ENCODE measurements at places on chromosomes 3 and 15.
A peak's percentile ranks its signal among the peaks of the same experiment; 100 is the strongest.

DNA sequence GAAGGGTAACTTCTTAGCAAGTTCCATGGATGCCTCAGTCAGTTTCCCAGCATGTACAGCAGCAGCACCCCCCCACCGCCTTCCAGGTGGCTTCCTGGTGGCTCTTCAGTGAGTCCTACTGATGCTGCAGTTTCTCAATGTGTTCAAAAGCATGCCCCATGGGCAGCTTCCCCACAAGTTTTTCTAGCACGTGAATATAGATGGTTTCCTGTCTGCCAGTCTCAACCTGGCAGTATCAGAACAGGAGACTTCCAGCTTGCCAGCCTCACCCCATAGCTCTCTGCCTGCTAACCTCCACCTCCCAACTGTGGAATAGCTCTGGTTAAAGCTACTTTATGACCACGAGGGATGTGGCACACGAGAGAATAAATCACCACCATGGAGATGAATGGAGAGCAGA, 188.3 kb upstream of the SLCO3A1 start:
- no peak for DNase-seq

DNA sequence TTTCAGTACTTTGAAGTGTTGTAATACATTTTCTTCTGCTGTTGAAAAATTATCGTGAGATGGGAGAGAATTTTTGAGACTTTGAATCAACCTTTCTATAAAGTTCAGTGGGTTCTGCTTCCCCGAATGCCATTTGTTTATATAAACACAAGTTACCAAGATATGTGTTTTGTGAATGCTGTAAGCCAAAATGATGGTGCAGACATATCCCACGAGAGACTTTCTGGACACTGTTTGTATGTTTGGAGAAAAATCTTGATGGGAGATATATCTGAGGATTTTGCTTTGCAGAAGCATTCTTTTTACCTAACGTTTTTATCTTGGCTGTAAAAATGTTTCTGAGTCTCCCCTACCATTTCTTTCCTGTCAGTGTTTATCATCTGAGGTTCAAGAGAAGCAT, 526.6 kb upstream of the ZNF717 start:
- no peak for DNase-seq

- DNase-seq, result no peak
Observed at GRCh38 chr15:69880571-69881301, 217.0 kb downstream of the TLE3 start.

- no peak for DNase-seq
Observed at GRCh38 chr3:123696808-123697207, 112.0 kb upstream of the HACD2 start.

DNA sequence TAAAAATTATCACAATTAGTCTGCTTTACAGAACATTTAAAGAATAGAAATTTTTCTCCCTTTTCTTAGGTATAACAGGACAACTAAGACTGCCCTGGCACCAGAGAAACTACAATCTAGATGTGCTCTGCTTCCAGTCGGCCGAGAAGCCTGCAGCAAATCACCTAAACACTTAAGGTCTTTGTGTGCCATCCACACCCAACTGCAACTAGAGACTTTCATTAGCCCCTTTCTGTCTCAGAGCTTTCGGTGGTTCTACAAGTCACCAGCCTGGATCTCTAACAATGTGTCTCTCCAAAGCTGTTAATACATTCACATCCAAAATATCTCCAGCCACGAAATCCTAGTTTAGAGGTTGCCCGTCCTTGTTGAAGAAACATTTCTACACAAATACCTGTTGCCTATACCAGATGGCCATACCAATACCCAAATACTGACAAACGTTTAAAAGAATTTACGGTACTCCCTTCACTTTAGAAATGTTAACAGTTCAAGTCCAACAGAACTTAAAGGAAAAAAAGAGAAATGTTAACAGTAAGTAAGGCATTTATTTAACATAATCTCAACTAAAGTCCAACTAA, 6.7 kb downstream of the PRC1 start:
- peak; percentile 19 for DNase-seq

DNA sequence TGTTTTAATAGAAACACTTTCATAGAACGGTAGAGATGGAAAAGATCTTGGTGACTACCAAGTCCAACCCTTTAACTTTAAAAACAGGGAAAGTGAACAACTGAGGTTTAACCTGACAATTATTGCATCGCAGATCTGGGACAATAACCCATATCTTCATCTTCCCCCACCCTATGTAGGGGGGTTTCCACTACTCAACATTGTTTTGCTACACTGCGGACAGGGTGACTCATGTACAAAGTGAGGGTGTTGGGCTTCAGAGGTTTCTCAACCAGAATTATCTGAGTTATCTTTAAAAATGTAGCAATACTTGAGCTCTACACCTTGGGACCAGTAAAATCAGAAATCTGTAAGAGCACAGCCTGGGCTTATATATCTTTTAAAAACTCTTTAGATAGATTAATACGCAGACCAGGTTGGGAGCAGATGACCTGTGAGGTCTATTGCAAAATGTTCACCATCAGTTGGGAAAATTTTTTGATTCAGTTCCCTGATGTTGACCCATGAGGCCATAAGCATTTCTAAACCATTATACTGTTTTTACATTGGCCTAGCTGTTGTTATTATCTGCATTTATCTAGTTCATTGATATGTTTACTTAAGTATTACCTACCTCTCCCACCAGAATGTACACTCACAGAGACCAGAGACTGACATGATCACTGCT, 103.6 kb upstream of the ICE2 start:
- DNase-seq, result no peak

- DNase-seq, result peak; percentile 54
Observed at GRCh38 chr3:127970966-127971592, 56.0 kb downstream of the KBTBD12 start.

- no peak for DNase-seq
Observed at GRCh38 chr15:45203182-45203581, 15.4 kb upstream of the SHF start.

DNA sequence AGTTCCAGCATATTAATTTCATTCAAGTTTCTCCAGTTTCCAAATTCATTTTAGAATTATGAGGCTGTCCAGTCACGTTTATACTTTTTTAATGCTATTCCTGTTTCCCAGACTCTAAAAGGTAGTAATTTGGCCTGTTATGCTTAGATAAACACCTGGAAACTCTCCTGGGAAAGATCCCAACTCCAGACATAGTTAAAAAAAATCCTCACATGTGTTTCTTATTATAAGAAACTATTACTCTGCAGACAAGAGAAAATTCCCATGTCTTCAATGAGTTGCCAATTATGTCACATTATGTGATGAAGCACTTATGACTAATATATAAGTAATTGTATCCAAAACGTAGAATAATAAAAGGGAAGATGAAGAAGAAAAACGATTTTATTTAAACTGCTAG, 137.1 kb upstream of the TMC3 start:
- DNase-seq, result no peak

DNA sequence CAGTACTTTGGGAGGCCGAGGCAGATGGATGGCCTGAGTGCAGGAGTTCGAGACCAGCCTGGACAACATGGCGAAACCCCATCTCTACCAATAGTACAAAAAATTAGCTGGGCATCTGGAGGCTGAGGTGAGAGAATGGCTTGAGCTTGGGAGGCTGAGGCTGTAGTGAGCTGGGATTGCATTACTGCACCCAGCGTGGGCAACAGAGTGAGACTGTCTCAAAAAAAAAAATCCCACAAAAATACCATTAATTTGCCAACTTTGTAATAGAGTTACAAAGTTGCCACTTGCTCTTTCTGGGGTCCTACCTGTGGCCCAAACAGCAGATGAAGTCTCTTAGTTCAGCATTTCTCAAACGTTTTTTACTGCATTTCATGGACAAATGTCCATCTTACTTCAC, 6.0 kb upstream of the TFRC start:
- DNase-seq, result no peak

- DNase-seq, result no peak
Observed at GRCh38 chr15:60473135-60473534, 5.8 kb downstream of the ICE2 start.

GRCh38 chr15:82597815-82598214, 49.3 kb downstream of the CPEB1 start:
- DNase-seq, result no peak

GRCh38 chr15:58793862-58794261, 22.8 kb downstream of the MINDY2 start:
- no peak for DNase-seq

GRCh38 chr3:177186306-177186705, 11.0 kb downstream of the TBL1XR1 start:
- DNase-seq, result no peak

DNA sequence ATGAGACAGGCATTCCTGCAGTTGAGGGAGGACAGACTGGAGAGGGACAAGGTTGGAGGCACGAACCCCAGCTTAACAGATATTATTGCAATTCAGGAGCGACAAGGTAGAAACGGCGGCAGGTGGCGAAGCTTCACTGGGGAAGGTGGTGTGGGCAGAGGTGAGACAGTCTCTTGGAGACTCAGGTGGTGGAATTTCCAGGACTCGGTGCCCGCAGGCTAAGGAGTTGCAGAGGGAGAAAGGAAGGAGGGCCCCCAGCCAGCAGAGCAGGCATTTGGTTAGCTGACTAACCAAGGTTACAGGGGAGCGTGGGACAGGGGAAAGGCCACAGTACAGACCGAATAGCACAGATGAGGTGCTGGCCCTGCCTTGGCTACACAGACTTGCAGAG, 3.0 kb downstream of the FAM174B start:
- DNase-seq, result no peak

GRCh38 chr15:90099868-90100831, 2.1 kb downstream of the IDH2 start:
- DNase-seq, result no peak

DNA sequence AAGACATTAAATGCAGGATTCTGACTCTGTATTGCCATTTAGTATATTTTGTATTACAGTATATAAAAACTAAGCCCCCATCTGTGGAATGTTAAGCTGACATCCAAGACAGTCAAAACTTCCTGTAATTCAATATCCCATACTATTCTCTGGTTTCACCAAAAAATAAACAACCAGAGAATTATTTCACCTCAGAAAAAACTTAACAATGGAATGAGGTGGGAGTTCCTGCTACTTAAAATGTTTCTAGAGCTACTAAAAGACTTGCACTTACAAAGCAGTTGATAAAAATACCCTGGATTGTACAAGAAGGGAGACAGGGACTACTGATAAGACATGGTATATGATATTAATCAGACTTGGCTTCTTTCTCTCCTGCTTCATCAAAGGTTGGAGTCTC, 8.3 kb downstream of the ARL13B start:
- no peak for DNase-seq

DNA sequence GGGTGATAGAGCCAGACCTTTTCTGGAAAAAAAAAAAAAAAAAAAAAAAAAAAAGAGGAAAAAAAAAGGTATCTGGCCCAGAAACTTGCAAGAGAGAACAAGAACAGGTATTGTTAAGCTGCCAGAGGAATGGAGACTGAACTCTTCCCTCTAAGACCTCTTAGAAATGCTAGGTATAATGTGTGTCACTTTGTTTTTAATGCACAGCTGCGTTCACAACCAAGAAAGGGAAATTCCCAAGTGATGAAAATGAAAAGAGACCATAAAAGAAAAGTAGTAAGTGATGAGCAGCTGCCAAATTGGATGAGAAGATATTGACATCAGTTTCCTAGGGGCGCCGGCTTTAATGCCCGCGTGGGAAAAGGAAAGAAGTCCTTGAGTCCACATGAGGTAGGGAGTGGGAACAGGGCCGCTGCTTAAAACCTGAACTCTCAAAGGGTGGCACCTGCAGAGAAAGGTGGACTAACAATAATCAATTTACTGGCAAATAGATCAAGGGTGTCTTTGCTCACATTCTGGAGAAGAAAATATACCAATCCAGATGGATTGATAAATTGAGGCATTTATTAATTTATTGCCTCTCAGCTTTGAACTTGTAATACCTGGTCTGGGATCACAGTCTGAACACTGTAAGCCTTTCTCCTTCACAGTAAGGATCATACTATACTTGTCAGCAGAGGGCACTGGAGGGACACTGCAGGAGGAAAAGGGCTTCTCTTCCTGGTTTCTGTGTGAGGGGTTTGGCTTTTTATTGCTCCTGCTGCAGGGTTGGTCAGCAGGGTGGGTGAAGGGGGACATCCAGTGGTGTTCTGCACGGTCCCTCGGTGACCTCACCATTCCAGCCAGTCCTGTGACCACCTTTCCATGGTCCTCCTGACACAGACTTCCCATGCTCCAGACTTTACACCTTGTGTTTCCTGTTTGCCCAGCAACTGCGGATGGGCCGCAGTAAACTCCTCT, 131.6 kb downstream of the AQP9 start:
- DNase-seq, result peak; percentile 79

- DNase-seq, result peak; percentile 48
Observed at GRCh38 chr3:41960826-41961750, 815 bp downstream of the ULK4 start.

DNA sequence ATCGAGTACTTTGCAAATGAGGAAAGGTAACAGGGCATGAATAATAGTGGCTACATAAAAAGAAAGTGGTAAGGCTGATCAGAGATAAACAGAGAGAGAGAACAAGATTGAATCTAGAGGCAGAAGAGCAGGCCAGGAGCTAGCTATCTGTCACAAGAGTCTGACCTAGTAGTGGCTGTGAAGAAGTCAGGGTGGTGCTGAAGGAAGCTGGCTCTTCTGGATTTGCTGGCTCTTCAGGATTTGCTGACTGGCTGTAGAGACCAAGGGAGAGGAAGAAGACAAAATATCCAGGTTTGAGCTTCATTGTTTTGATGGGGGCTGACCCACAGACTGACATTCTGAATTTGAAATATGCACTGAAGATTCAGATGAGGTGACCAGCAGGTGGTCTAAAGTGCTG, 142.3 kb downstream of the SSR3 start:
- no peak for DNase-seq

GRCh38 chr3:37171144-37171543, 3.2 kb downstream of the LRRFIP2 start:
- DNase-seq, result no peak

GRCh38 chr15:98774756-98775497, 126.6 kb downstream of the IGF1R start:
- DNase-seq, result no peak

- no peak for DNase-seq
Observed at GRCh38 chr3:33119891-33120290, 6.1 kb downstream of the CRTAP start.

DNA sequence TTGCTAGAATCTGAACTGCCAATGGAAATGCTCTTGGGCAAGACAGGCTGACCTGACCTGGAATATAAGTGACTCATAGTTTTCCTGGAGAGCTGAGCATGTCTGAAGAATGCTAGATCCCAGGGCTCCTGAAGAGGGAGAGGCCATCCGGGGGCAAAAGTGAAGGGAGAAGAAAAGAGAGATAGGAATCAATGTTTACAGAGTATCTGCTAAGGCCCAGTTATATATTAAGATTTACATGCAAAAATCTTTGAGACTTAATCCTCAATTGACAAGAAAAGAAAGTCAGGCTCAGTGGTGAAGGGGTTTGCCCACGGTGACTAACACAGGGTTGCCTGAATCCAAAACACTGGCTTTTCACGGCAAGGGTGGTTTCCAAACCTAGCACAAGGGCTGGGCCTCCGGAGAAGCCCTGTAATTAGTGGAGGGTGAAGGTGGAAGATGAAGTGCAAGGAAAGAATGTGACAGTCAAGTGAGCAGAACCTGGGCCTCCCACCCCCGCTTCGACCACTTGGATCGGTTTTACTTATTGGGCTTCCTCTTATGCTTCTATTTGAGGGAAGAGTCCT, 91.7 kb upstream of the FGF12 start:
- DNase-seq, result no peak
